Substantia nigra (tissue), 51 donors: ENCODE measurements at places on chromosomes 11 and 22.

DNA sequence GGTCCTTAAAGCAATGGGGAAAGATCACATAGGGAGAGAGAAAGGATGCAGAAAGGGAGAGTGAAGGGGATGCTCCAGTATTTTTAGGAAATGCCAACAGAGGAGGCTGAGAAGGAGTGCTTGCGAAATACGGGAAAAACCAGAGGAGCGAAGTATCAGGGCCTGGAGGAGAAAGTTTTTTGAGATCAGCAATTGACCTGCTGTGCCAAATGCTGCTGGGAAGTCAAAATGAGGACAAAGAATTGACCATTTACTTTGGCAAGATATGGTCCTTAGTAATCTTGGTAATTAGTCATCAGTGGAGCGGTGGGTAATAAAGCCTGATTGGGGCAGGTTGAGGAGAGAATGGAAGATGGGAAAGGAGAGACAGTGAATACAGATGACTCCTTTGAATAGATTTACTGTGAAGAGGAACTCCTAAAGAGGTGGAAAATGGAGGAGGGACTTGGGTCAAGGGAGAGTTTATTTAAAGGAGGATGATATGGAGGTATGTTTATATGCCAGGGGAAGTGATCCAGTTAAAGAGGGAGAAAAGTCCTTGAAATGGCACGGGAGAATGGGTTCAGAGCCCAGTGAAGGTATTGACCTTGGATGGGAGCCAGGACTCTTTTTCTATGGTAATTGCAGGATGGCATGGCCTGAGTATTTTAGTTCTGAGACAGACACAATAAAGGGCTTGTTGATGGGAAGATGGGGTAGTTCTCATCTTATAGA lies 111.5 kb downstream of the PKNOX2 start:
- DNase-seq: no peak

GRCh38 chr11:90453525-90453924 lies 230.7 kb upstream of the CHORDC1 start:
- DNase-seq: no peak

GRCh38 chr11:20059587-20060021 lies 100.7 kb downstream of the DBX1 start:
- DNase-seq: no peak

DNA sequence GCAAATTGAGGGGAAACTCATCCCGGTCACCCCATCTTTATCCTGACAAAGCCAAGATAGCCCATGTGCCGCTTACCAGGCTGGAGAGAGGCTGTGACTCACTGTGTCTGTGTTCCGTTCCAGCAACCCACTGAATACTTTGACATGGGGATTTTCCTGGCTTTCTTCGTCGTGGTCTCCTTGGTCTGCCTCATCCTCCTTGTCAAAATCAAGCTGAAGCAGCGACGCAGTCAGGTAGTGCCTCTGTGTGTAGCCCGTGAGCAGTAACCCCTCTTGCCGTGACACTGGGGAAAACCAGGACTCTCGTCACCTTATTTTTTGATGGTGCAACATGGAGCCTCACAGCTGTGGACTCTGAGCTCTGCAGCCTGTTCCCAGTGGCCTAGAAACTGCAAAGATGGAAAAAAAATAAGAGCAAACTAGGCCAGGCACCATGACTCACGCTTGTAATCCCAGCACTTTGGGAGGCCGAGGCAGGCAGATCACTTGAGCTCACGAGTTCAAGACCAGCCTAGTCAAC lies 16.9 kb downstream of the C22orf31 start:
- DNase-seq: no peak

DNA sequence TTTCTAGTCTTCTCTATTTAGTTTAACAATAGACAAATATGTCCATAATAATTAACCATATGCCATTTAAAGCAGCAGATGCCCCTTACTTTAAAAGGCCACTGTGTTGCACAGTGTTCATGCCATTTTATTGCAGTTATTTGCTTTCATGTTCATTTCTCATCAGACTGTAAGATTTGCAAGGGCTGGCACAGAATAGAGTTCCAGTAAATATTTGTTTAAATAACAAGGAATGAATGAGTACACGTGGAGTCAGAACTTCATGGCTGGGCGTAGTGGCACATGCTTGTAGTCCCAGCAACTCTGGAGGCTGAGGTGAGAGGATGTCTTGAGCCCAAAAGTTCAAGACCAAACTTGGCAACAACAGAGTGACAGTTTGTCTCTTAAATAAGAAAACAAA lies 1228.6 kb downstream of the LRRC4C start:
- no peak for DNase-seq

DNA sequence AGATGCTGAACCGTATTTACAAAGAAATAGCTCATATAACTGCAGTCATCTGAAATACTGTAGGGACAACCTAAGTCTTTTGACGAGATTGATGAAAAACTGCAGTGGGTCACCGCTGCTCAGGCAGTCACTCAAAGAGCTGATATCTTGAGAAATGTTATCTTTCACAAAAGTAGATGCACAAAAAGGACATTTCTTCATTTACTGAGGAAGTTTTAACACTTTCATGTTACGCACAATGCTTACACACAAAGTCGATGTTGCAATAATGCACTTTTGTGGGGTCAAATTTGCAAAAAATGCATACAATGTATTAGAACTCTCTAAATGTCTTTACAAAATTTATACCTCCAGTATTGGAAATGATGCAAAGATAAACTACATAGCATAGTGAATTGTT lies 16.2 kb upstream of the OR10V1 start:
- no peak for DNase-seq

DNA sequence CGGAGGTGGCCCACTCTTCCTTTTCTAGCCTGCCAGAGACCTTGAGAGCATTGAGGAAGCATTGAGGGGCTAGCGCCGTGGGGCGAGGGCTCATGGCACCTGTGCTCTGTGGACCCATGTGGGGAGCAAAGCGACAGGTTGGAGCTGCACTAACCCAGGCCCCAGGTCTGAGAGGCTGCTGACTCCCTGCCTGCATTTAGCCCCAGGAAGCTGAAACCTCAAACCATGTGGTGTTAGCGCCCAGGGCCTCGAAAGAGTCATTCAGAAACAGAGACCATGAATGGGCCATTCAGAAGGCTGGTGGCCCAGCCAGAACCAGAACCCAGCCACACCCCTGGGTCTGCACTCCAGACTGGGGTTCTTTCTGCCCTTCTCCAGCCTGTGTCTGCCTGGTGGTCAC lies 88.6 kb downstream of the BCR start:
- no peak for DNase-seq

DNA sequence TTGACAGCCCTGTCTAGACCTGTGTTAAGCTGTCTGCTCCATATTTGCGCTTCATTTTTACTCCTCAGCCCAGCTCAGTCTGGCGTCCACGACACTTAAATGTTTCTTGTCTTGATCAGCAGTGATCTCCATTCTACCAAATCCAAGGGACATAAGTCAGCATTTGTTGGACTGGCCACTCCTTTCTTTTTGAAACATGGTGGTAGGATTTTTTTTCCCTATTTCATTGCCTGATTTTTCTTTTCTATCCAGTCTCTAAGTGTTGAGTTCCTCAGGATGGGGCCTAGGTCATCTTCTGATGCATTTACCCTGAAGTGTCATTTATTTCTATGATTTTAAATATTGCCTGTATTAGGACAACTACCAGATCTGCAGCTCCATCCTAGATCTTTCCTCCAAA lies 873 bp downstream of the NCAPH2 start:
- no peak for DNase-seq

GRCh38 chr11:31246451-31247165 lies 122.9 kb downstream of the DCDC1 start:
- no peak for DNase-seq

DNA sequence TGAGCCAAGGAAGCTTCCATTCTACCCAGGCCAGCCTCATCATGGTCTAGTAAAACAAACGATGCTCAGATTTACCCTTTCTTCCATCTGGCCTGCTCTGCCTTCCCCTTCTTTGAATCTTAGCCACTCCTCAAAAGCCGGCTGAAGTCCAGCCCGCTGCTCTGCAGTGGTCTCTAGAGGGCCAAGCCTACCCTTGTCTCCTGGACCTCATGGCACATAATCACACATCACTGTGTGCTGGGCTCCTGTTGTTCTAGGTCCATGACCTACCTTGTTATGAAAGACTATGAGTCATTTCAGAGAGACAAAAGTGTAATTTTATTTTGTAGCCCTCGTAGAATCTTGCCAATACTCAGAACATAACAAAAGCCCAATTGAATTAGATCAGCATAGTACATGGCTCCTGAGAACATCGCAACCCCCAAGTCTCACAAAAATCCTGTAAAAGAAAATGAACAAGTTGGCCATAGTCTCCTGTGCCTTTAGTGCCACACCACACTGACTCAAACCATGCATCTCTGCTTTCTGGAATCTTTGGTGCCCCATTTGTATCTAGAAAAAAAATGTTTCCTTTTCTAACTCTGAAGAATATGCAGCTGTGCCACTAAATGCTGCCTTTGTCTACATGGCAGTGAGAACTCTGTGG lies 192.7 kb downstream of the OPCML start:
- no peak for DNase-seq

DNA sequence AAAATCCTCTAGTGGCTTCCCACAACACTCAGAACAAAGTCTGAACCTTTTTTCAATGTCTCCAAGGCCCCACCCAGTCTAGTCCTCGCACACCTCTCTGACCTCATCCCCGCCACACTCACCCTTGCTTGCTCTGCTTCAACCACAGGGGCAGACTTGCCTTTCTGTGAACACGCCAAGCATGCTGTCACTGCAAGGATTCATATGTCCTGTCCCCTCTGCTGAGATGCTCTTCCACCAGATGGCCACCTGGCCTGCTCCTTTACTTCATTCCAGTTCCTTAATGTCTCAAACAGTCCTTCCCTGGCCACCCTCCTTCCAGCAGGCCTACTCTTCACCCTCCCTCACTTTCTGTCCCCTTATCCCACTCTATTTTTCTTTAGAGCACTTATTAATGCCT lies 60.6 kb upstream of the ARHGAP20 start:
- DNase-seq: no peak

- no peak for DNase-seq
Measured at GRCh38 chr11:16790486-16791190, 52.2 kb downstream of the C11orf58 start.

- no peak for DNase-seq
Measured at GRCh38 chr22:44098021-44098739, 74.1 kb downstream of the PARVB start.

- DNase-seq: peak; percentile 77
Measured at GRCh38 chr22:42296381-42296853, 26.0 kb upstream of the TCF20 start.

GRCh38 chr11:32899438-32899837 lies 6.8 kb downstream of the QSER1 start:
- DNase-seq: no peak

GRCh38 chr22:27207266-27207665 lies 549.9 kb downstream of the MIAT start:
- no peak for DNase-seq

- DNase-seq: no peak
Measured at GRCh38 chr22:27068121-27068520, 410.7 kb downstream of the MIAT start.

GRCh38 chr11:3148255-3148989 lies 16.7 kb downstream of the OSBPL5 start:
- no peak for DNase-seq

DNA sequence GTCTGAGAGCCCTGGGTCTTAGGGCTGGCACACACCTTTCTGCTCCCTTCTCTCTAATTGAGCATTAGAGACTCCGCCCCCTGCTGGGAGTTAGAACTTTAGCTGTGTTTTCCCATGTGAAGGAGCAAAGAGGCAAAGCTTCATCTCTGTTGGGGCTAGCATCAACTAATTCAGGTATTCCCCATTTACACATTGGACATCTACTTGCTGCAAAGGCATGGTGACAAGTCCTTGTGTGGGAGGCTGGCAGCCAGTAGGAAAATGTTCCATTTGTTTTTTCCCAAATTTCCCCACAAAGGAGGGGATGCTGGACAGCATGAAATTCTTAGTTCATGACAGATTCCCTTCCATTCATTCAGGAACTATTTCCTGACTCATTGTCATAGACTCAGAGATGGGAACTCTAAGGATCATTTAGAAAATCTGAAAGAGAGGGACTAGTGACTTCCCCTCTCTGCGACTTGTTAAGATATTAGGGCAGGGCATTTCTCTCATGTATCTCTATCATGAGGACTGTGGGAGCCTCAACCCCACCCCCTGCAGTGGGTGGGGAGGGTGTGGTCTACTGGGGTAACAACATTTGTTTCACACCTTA lies 3.6 kb downstream of the CD44 start:
- DNase-seq: no peak

DNA sequence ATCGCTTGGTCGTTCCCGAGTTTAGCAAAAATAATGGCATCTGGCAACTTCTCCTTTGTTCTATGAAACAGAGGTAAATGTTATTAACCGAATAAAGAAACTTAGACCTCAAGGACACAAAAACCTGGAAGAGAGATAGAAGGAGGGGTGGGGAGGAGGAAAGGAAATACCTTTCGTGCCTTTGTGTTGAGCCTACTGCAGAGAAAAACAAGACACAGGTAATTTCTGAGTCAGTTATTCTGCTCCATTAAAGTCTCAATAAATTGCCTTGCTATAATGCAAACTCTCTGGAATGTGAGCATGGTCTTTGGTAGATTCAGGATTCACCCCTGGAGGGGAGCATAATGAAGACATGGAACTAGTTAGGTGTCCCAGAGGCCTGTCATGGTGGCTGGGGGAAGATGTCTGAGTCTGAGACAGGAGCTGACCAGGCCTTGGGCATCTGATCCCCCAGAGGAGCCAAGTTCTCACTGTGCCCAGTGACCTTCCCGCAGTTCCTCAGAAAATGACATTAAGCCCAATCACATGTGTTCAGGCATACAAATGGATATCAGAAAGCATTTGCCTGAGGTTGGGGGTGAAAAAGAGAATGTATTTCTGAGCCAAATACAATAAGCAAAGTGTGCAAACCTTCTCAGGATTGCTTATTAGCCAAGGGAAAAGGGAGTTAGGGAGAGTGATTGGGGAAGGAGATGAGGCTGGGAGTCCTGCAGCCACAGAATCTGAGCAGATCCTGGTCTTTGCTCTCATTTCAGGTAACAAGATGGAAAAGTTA lies 72.6 kb upstream of the CADM1 start:
- DNase-seq: no peak

- no peak for DNase-seq
Measured at GRCh38 chr11:23359297-23359696, 499.0 kb upstream of the CCDC179 start.

- DNase-seq: peak; percentile 72
Measured at GRCh38 chr11:117807482-117808327, 10.7 kb upstream of the DSCAML1 start.

- DNase-seq: no peak
Measured at GRCh38 chr11:95065336-95065735, 1.4 kb upstream of the SRSF8 start.

GRCh38 chr22:24926849-24927579 lies 19.5 kb downstream of the LHFPL7 start:
- DNase-seq: no peak

DNA sequence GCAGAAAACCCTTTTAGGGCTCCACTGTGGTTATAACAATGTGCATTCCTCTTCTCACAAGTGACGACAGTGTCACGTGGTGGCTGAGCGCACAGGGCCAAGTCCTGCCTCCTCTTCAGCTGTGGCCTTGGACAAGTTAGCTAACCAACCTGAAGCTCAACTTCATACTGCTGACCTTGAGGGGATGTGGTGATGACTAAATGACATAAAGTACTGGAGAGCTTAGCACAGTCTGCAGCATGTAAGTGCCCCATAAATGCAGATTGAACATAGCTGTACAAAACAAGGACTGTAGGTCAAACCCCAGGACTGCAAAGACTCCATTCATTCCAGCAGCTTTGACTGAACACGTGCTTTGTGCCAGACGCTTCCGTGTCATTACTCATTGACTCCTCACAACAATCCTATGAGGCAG lies 20.1 kb upstream of the MRGPRX2 start:
- DNase-seq: no peak
